ENCODE measurements at places on chromosomes 2 and 18.

DNA sequence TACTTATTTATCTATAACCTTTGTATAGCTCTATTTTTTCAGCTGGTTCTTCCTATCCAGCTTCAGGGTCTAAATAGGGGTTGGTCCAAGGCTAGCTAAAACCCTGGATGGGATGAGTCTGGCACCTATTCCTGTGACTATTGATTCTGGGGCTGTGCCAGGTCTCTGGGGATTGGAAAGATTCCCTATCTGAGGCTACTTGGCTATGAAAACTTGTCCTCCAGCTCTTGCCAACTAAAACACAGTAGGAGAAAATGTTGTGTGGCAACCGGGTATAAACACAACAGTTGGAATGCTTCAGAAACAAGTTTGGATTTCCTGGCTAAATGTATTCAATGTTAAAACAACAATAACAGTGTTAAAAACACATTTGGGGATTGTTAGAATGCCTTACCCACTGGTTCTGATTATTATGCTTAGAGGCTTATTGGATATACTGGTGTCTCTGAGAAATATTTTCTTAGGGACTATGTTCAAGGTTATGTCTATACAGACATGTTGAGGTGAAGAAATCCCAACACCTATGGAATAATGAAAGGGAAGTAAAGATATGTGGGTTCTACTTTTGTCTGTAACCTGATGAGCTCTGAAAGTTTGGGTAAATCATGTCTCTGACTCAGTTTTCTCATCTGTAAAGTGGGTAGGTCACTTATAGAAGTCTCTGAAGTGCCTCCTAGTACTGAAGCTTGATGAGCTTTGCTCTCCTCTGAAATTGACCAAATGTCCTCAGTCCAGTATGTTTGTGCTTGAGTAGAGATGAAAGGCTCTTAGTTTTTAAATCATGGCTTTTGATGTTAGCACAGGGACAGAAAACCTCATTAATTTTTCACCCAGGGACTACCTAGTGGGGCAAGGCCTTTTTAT is 460.7 kb downstream of the MTX2 start:
- peak; percentile 17 for DNase-seq

- no peak for DNase-seq
Measured at GRCh38 chr2:57796527-57796926, 250.1 kb upstream of the VRK2 start.

DNA sequence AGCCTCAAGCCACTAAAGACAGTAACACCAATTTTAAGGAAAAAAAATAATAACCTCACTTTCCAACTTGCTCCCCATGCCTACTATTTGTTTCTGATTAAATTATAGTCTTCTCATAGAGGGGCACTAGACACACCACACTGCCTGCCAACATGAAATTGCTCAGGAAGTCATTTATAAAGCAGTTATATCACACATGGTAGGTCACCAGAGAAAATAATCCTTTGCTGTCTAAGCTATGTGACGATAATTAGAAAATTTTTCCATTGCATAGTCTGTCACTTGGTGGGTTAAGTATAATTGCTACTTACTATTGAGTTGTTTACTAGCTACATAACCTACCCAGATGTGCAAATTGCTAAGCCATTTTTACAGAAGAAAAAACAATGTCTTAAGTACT is 85.2 kb downstream of the INO80D start:
- peak; percentile 14 for DNase-seq

- DNase-seq = no peak
Measured at GRCh38 chr2:226380679-226381078, 418.9 kb downstream of the IRS1 start.

- DNase-seq = no peak
Measured at GRCh38 chr18:8744038-8744437, 38.7 kb downstream of the MTCL1 start.

- peak; percentile 16 for DNase-seq
Measured at GRCh38 chr2:78077633-78078032, 555.5 kb upstream of the LRRTM4 start.

DNA sequence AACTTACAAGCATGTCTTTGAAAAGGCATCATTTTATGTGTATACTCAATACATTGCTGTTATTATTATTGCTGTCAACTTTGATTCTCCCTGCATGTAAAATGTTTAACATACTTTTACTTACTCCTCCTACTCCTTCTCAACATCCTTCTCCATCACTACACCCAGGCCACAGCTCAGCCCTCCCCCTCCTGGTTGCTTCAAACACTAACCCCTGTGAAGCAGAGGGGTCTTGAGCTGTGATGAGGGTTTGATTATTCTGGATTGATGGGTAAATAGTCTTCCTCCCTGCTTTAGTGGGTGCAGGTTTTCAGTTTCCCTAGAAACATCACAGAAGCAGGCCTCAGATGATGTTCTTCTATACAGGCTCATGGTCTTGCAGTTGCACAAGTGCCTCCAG is 221.0 kb downstream of the OSR1 start:
- DNase-seq = no peak

DNA sequence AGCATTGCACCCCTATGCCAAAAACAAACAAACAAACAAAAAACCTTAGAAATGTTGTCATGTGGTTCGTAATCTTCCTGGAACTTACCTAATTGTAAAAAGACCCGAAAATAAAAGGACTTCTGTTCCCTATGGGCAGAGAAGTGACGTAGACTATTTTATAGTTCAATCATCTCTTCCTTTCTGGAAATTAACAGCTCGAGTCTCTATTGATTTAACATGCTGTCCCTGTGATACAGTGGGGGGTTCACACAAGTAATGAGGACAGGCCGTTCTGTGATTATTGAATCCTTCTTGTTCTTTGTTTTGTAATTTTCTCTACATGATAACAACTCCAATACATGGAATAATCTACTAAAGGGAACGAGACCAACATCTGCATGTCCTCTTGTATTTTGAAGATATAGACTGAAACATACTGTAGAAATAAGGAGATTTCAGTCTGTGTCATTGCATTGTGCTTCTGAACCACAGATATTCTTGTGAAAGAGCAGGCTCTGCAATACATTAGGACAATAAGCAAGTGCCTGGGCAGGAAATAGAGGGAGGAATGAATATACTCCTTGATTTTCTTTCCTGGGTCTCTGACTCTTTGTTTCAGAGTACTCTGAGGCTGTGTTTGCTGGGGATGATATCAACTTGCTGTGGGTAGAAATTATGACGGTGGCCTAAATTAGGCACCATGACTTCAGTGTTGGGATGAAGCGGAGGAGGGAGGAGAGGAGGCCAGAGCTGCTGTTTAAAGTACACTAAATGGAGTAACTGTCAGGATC is 65.7 kb upstream of the PPM1B start:
- DNase-seq = no peak

GRCh38 chr2:221673248-221673647 is 101.1 kb upstream of the EPHA4 start:
- DNase-seq = no peak

DNA sequence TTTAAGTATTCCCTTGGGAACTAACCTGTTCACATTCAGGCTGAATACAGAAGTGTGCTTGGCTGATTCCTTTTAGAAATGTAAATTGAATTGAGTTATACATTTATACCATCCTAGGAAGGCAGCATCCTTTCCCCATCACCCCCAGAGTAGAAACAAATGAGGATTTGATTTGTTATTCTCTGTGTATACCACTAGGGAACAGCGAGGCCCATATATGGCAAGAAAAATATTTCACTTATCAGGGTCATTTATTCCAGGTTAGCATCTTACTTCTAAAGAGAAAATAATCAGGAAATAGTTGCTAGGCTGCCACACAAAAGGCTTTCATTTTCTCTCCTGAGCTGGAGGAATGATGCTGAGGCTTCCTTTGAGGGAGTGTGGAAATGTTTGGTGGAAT is 516.9 kb downstream of the PIK3C3 start:
- no peak for DNase-seq

DNA sequence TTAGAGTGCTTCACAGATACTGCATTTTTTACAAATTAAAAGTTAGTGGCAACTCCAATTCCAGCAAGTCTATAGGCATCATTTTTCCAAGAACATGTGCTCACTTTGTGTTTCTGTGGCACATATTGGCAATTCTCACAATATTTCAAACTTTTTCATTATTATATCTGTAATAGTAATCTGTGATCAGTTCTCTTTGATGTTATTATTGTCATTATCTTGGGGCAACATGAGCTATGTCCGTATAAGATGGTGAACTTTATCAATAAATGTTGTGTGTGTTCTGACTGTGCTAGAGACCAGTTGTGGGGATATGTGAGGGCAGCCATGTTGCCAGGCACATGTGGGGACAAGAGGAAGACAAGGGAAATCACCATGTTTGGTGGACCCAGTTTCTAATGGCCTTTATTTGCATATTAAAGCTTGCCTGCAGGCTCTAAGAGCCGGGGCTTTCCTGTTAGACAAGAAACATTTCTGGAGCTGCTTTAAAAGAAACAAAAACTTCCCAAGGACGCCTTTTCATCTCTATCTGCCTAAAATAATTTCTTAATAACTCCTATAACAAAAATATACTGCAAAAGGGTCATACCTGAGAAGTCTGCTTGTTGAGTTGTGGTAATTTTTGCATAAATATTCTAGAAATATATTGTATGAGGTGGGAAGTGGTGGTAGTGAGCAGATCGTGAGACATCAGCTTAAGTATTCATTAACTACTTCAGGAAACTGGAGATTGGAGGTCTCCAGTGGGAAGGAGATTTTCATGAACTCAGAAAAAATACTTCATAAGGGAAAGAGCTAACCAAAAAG is 37.2 kb downstream of the KYNU start:
- DNase-seq = no peak

DNA sequence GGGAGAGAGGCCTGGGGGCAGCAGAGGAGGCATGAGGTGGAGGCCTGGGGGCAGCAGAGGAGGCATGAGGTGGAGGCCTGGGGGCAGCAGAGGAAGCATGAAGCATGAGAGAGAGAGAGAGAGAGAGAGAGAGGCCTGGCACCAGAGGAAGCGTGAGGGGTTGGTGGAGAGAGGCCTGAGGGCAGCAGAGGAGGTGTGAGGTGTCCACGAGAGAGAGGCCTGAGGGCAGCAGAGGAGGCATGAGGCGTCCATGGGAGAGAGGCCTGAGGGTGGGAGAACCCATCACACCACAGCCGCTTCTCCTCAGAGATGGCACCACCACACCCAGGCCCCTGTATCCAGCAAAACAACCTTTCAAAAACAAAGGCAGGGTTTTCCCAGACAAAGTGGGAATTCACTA is 55.7 kb upstream of the KCNG2 start:
- no peak for DNase-seq

GRCh38 chr18:79531926-79532312 is 136.2 kb downstream of the NFATC1 start:
- DNase-seq = no peak

DNA sequence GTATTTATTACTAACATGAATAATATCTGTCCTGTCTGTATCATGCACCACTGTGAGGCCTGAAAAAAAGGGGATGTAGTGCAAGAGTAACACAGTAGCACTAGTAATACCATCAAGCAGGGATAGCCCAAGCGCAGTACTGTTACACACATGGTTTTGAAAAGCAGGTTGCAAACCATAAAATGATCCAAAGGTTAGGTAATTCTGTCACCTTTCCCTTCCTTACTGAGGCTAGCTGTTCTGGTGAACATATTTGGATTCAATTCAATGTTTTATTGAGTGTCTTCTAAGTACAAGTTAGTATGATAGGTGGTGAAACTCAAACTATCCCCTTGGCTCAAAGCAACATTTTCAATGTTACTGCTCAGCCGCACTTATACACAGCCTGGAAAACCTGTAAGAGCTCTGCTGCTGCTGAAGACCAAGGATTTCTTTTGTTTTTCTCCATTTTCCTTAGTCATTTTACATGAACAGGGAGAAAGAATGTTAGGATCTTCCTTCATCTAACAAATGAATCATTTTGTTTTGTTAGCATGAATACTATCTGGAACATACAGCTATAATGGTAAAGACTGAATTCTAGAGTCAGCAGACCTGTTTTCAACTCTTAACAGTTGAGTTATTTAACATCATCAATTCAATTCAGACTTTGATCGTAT is 102.5 kb upstream of the ITPRID2 start:
- no peak for DNase-seq

- no peak for DNase-seq
Measured at GRCh38 chr2:6922201-6922656, 5.0 kb downstream of the RNF144A start.

GRCh38 chr2:101725515-101726192 is 28.1 kb downstream of the MAP4K4 start:
- no peak for DNase-seq

- no peak for DNase-seq
Measured at GRCh38 chr2:96864343-96865091, 5.4 kb downstream of the SEMA4C start.

GRCh38 chr2:42089340-42089925 is 41.6 kb downstream of the PKDCC start:
- DNase-seq = peak; percentile 27

- peak; percentile 42 for DNase-seq
Measured at GRCh38 chr2:187618813-187619212, 64.6 kb upstream of the TFPI start.

- peak; percentile 35 for DNase-seq
Measured at GRCh38 chr18:2114765-2115164, 456.5 kb downstream of the METTL4 start.

GRCh38 chr18:62710417-62710816 is 4.9 kb upstream of the PHLPP1 start:
- peak; percentile 100 for DNase-seq

DNA sequence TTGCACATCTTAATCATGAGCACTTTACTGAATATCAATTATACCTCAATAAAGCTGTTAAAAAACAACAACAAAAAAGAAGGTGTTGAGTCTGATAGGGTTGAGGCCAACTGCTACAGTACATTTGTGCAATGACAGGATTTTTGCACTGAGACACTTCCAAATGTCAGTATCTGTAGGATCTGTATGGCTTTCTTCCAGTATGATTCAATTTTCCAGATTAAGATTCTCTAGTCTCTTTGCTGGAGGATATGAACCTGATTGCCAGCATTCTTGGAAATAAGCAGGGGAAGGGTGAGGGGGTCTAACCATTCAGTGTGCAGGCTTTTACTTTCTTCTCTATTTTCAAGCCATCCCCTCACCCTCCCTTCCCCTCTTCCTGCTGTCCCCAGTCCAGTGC is 85.1 kb downstream of the SEMA4F start:
- DNase-seq = no peak

DNA sequence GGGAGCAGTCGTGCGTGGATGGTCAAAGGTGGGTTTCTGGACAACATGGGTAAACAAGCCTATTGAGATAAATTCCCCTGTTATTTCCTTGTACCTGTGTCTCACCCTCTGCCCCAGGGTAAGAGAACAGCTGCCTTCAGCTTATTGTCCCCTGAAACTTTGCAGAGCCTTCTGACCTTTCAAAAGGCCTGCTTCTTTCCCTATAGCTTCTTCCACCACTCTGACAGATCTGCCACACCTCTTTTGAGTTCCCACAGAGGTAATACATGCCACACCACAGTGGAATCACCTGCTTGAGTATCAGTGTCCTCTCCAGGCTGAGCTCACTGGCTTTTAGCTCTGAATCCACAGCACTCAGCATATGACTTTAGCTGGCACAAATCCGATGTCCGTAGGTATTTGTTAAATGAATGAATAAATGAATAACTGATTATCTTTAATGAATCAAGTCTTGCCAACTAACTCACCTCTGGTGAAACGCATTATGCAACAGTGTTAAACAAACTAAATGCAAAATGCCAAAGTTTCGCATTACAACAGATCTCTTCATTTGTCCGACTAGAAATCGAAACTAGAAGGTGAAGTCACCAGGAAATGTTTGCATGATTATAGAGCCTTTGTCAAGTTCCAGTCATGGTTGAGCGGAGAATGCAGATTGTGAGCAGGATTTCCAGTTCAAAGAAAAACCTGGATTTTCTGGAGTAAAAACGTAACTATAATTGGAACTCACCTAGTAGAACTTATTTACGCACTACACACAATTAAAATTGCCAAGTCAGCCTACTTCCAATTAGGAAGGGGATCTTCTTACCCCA is 16.4 kb downstream of the DYNAP start:
- peak; percentile 95 for DNase-seq
